Skeletal muscle cell (primary cell): ENCODE measurements at places on chromosomes 4 and X.

DNA sequence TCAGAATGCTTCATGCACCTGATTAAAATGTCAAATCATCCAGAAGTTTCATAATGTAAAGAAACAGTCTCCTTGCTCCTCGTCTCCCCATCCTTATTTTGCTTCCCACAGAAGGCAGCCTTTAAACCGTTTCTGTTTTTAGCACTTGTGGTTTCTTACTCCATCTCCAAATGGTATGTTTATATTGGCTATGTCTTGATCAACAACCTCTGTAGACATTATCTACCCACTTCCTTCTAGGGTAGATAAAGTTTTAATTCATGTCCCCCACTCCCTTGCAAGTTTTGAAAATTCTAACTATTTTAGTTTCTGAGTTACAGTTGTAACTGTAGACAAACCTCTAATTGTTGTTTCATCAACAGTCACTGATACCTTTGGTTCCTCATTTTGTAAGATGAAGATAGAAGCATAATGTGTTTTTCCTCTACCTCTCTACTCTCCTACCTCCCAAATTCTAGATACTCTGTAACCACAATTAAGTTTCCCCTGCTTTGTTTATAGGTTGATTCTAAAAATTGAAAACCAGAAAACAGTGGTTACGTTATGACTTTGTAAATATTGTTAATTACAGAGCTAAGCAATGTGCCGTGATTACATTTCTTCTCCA, 291.7 kb upstream of the GATB start:
- no peak for DNase-seq

DNA sequence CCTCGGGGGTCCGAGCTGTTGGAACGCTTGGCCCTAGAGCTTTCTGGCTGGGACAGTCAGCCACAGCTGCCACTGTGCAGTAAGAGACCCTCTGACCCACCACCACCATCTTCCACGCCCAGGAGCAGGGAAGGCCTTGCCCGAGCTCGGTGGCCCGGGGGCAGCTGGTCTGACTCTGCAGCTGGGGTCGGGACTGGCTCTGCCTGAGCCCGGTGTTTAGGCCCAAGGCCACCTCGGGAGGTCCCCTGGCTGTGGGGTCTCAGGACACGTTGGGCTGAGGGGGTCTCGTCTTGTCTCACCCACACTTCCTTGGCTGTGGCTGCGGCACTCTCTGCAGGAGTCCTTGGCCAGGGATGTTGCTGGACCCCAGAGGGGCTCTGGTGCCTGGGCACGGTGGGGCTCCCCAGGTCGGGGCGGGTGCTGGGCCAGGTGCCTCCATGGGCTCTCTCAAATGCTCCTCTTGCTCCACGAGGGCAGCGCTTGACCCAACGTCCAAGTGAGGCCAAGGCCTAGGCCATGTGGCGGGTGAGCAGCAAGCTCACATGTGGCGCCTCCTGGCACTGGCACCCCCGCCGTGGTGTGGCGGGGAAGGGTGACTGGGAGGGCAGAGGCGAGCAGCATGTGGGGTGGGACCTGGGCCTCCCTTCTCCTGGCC, 22.9 kb downstream of the DOK7 start:
- DNase-seq: no peak

DNA sequence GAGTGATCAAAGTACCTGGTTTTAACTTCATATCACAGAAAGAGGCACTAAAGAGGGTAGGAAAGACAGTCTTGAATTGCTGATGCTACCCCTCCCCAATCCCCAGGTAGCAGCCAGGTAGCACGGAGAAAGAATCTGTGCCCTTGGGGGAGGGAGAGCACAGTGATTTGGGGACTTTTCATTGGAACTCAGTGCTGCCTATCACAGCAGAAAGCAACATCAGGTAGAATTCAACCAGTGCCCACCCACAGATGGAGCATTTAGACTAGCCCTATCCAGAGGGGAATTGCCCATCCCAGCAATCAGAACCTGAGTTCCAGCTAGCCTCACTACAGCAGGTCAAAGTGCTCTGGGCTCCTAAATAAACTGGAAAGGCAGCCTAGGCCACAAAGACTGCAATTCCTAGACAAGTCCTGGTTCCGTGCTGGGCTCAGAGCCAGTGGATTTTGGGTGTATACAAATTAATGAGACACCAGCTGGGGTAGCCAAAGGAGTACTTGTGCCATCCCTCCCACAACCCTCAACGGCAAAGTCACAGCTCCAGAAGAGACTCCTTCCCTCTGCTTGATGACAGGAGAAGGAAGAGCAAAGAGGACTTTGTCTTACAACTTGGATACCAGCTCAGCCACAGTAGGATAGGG, 228.1 kb downstream of the THOC2 start:
- no peak for DNase-seq

- DNase-seq: no peak
These were observed 33.0 kb downstream of the PPA2 start for GRCh38 chr4:105440890-105441289.

DNA sequence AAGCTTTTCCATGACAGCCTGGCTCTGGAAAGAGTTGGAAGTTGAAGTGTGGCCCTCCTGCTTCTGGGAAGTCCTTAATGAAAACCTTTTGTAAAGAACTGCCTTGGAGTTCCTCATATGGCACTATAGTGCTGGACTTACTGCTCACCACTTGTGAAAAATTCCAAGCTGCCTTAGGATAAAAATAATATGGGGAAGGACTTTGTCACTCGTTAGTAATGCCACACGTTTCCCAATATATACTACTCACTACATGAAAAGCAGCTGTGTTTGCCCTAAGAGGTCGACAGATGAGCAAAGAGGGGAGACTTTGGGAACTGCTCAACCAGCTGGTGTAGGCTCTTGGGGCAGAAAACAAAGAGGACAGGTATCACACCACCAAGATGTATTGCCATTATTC, 11.7 kb downstream of the OPHN1 start:
- DNase-seq: no peak

- no peak for DNase-seq
These were observed 35.5 kb downstream of the HTRA3 start for GRCh38 chr4:8304827-8305695.

DNA sequence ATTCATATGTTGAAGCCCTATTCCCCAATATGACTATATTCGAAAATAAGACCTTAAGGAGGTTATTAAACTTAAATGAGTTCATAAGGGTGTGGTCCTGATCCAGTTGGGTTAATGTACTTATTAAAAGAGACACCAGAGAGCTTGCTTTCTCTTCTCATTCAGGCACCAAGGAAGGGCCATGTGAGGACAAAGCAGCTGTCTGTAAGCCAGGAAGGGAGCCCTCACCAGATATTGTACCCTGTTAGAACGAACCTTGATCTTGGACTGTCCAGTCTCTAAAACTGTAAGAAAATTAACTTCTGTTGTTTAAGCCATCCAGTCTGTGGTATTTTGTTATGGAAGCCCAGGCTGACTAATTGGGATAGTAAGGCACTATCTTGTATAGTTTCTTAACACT, 9.1 kb upstream of the YTHDC1 start:
- DNase-seq: no peak

GRCh38 chrX:23901060-23901459, 6.7 kb downstream of the APOO start:
- peak; percentile 71 for DNase-seq

DNA sequence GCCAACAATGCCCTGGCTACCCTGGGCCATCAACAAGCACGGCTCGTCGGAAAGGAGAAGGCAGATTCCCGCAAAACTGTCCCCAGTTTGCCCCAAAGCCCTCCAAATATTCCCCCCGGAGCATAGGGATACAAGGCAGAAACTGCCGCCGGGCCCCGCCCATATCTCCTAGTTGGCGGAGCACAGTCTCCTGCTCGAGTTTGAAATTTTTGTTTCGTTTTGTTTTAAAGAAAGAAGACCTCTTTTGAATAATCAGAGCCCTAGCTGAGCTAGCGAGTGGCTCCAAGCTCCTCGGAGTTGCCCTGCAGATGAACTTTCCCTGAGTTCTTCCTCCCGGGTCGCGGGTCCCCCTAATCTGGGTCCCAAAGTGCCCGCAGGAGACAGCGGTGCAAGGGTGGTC, 138.1 kb upstream of the ZIC3 start:
- no peak for DNase-seq

DNA sequence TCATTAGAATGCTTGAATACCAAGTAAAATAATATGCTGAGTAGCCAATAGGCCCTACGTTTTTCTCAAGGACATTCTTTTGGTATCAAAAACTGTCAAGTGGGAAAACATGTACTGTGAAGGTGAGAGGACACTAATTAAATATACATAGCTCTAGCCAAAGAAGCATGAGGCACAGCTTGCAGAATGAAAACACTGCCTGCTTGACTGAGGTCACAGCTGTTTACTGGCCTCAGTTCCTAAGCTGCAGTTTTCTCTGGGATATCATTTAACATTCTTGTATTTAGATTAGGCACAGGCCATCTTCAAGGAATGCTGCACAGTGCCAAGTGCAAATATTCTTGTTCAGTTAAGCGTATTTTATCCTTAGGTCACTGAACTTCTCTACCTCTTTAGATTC, 78.6 kb downstream of the NAP1L3 start:
- no peak for DNase-seq

DNA sequence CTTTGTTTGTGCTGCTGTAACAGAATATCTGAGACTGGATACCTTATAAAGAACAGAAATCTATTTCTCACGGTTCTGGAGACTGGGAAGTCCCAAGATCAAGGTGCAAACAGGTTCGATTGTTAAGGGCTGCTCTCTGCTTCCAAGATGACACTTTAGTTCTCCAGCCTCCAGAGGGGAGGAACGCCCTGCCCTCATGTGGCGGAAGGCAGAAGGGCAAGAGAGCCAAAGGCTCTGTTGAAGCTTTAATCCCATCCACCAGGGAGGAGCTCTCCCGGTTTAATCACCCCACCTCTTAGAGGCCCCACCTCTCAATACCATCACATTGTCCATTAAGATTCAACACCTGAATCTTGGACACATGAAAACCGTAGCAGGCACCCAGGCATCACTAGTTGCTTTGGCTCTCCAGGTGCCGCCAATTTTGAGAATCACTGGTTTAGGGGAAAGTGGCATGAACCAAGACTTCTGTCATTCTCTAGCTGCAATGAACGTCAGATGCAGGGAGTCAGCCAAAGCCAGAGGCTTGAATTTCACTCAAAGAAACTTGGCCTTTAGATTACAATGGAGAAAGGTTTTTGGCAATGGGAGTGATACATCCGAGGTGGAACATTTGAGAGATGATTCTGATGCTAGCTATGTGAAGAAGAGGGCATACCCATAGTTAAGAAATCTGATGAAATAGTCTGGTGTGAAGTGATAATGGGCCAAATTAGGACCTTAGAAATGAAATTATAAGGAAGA, 15.7 kb downstream of the FHL1 start:
- DNase-seq: no peak

- DNase-seq: no peak
These were observed 46.3 kb downstream of the ARHGAP6 start for GRCh38 chrX:11619441-11619840.

GRCh38 chrX:30612250-30612655, 34.7 kb upstream of the TASL start:
- no peak for DNase-seq

DNA sequence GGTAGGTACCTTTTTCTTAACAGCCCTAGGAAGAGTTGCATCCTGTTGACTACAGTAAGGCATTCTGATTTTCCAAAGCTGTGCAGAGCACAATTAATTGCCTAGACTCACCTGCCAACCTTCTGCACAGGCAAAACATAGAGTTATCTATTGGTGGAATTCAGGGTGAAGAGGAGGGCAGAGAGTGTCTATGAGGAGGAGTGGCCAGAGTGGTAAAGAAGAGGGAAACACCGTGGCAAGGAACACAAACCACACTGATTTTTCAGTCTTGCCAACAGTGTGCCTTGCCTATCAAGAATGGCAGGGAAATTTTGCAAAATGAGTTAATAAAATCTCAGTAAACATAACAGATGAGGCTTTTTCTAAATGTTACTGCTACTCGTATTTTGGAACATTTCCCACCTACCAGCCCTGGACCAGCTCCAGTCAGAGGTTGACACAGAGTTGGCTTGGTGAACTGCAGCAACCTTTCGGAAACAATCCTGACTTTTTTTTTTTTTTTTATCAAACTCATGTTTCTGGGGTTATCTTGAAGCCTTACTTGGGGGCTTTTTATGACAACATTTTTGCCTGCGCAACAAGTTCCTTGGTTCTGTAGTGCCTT, 67.9 kb upstream of the CAPN6 start:
- no peak for DNase-seq

DNA sequence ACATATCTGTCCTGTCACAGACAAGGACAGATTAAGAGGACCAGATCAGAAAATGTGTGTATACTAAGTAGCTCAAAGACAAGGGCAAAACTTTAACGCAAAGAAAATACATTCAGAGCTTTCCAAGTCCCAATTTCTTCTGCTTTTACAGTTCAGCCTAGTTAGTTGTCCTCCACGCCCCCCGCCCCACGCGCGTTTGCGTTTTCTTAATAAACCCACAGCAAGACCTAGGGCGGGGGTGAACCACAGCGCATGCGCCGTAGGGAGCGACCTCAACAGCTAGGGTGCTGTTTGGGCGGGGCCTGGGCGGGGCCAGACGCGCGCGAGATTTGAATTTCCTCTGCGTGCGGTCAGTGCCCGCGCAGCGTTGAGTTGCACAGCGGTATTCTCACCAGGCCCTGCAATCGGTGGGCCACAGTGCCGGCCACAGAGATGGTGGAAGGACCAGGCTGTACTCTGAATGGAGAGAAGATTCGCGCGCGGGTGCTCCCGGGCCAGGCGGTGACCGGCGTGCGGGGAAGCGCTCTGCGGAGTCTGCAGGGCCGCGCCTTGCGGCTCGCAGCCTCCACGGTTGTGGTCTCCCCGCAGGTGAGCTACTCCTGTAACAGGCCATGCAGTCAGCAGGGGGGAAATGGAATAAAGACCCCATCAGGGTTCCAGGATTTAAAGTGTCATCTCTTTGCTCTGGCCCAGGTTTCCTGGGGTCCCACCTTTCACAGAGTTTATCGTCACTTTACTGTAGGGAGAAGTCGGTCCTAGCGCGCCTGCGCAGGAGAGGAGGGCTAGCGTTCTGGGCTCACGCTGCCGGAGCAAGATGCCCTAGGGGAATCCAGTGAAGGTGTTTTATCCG, at the start of gene NEIL3:
TSS of gene NEIL3 (plus strand) at position 353 of the 850 bp plus-strand sequence. CDS start at position 433, 80 bp downstream.
- peak; percentile 52 for DNase-seq

GRCh38 chrX:1751781-1752180, 136.9 kb downstream of the ASMT start:
- no peak for DNase-seq

DNA sequence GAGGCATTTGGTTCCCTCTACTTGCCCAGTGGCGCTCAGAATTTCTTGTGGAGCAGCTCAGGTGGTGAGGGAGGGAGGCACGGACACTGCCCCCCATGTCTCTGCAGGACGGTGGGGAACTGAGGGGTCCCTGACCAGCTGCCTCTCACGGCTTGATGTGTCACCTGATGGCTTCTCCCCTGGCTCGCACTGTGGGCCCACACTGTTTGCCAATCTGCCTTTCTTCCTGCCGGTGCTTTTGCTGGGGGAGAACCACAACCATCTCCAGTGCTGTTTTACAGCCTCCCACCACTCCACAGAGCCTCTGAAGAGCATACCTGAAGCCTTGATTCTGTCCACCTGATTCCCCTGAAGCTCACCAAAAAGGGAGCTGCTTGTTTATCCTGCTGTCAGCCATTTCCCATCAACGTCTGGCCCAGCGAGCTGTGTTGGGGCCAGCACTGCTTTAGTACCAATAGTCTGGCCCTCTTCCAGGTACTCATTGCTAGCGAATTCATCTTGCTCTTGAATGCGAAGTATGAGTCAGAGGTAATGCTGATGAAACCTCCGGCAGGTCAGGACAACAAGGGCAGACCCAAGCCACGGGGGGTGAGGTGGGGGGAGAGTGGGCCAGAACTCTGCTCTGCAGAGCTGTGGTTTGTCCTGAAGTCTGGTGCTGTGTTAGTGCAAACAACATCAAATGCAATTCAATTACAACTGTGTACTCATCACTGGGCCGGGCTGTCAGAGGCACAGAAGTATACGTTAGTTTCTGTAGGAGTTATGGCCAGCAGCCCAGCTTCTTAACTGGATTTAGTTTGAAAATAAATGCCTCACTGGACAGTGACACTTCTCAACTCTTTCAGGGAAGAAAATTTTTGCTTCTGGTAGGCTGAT, 208.3 kb upstream of the JADE1 start:
- peak; percentile 100 for DNase-seq
